Left ventricle myocardium superior (tissue), 1 donor: ENCODE measurements at places on chromosomes 13 and 19. TPM values are rescaled to one million over a fixed set of nuclear protein-coding genes. Genes with fewer than 3 reads are reported as not detected.

GZMM gene
- 0.37 TPM for total RNA-seq

TEX29 gene
- 0.32 TPM for total RNA-seq

KCNJ14 gene
- 0.35 TPM for total RNA-seq

DNA sequence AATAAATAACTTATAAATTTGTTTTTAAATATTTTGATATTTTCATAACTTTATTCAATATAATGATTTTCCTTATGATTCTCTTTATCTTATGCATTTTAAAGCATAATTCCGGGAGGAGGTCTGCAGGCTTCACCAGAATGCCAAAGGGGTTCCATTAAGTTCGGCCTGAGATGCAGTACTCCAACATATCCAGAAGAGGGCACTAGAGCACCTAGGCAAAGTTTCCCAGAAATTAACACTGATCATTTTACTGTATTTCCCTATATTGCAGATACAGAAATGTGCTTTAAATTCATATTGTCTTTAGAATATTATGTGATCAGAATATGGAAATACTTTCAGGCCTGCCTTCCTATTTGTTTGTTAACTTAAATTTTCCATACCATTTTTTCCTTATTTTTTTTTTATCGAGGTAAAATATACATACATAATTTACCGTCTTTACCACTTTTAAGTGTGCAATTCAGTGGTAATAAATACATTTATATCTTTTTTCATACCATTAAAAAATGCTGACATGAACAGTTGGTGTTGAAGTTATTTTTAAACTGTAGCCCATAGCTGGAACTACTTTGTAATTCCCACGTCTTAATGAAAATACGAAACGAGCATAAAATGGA, 58.9 kb upstream of the TM9SF2 start:
- DNase-seq = no peak

DNA sequence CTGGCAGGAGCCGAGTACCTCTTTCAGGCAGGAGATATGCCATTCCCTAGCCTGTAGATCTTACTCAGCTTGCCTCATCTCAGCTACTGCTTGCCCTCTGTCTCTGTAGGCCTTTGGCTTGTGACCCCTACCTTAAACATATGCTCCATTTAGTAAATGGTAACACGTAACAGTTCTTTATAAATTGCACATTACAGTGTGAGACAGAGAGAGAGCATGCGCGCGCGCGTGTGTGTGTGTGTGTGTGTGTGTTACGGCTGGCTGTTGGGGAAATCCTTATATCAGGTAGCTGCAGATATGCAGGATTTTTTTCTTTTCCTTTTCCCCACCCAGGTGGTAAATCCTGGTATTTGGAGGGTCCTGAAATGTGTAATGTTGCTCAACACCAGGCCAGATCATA, 4.2 kb downstream of the SPINT2 start:
- DNase-seq = no peak

DNA sequence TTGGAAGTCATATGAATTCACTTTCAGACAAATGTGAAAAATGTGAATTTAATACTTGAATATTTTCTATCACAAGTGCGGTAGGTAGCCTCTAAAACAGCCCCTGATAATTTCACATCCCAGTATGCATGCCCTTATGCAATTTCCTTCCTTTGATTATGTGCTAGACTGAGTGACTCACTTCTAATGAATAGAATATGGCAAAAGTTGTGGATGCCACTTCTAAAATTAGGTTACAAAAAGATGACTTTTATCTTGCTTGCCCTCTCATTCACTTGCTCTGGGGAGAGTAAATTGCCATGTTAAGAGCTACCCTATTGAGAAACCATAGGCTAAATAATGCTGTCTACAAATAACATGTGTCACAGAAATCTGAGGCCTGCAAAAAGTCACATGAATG, 402.5 kb upstream of the PCDH9 start:
- no peak for DNase-seq

- DNase-seq = no peak
These were observed 58.5 kb downstream of the ARHGAP35 start for GRCh38 chr19:46919324-46919723.

DNA sequence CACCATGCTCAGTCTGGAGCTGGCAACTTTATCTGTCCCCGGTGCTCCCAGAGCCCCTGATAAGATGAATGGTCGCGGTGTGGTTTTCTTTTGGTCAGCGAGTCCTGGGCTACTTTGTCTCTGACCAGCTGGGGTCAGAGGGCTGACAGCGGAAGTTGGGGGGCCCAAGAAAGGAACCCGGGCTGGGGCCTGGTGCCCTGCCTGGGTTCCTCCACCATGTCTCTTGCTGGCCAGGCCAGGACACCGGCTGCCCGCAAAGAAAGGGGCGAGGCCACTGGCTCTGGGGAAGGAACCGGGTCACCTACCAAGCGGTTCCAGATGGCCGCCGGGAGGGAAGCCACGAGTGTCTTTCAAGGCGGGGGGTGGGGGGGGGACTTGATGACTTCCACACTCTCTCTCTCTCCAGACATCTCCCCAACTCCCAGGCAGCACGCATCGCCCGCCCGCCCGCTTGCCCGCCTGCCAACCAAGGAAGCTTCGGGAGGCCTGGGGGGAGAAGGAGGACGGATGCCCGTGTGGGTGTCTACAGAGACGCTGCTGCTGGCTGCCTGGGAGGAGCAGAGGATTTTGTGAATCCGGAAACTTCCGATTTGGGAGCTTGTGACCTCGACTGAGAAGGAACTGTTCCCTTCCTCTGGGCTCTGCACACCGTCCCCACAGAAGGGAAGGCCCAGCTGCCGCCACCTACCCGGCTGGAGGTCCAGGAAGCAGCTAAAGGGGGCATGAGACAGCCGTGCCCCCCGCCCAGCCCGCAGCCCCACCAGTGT, 1.1 kb downstream of the PIP5K1C start:
- peak; percentile 75 for DNase-seq

DNA sequence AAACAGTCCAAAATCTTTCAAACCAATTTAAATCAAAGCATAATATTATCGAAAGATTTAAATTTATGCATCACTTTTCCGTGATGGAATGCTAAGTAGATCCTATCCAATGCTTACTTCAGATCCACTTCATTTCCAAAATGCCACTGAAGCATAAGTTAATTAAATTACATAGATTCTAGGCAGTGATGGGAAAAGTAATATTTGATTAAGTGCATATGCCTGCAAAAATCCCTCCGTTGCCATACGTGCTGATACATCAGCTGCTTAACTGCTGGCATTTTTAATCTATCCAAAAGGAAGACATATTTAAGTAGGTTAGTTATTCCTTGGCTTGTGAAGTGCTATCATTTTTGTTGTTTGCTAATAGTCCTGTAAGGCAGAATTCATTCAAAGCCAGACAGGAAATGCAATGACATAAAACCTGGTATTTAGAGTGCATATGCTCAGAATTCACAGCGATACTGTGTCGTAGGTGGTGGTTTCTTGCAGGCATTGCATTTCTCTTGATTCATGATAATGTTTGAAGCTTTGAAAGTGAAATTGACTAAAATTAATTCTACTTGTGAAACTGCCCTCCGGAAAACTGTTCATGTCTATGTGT, 738.3 kb upstream of the GPC6 start:
- DNase-seq = no peak

GRCh38 chr13:85816413-85816812, 17.2 kb upstream of the SLITRK6 start:
- no peak for DNase-seq

DNA sequence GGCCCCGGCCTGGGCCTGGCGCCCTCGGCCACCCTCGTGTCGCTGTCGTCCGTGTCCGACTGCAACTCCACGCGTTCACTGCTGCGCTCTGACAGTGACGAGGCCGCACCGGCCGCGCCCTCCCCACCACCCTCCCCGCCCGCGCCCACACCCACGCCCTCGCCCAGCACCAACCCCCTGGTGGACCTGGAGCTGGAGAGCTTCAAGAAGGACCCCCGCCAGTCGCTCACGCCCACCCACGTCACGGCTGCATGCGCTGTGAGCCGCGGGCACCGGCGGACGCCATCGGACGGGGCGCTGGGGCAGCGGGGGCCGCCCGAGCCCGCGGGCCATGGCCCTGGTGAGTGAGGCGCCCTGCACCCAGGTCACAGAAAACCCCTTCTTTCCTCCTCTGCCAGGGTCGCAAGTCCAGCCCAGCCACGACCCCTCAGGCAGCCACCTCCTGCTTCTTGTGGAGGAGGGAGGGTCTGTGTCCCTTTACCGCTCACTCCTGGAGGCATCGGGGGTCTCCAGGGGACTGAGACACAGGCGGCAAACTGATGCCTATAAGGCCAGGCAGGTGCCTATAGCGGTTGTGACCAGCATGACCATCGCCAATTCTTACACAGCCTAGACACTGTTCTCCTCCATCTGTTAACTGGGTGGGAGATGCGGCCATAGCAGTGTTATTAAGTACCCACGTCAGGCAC, 4.2 kb downstream of the TTC9B start:
- no peak for DNase-seq

GRCh38 chr13:28490061-28490460, 4.9 kb downstream of the FLT1 start:
- no peak for DNase-seq

DNA sequence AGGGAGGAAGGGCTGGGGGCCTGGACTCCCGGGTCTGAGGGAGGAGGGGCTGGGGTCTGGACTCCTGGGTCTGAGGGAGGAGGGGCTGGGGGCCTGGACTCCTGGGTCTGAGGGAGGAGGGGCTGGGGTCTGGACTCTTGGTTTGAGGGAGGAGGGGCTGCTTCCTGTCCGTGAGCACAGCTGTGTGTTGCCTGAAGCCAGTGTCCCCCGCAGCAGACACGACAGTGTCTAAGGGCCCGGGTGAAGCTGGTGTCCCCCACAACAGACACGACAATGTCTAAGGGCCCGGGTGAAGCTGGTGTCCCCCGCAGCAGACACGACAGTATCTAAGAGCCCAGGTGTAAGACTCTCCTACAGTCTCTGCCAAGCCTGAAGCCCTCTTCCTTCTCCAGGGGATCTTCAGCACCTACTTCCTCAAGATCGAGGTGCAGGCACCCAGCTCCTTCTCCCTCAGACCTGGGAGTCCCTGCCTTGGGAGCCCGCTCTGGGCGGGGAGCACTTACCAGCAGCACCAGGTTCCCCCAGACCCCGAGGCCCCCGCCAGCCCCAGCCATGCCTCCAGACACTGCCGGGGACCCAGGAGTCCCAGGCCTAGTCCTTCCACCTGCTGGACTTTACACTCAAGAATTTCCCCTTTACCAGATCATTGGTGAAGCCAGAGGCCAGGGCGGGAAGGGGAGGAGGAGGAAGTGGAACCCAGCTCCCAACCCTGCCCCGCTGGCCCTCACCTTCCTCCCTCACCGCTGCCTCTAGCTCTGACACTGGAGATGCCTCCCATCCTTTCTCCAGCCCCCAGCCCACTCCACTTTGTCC, at the start of gene PTPRH:
PTPRH (minus strand) TSS at position 622 of the 813 bp plus-strand sequence; CDS start at position 554, 68 bp downstream.
- no peak for DNase-seq

GRCh38 chr13:43195112-43195511, 171.7 kb downstream of the DNAJC15 start:
- no peak for DNase-seq
